ENCODE measurements at places on chromosomes 1 and 21.

DNA sequence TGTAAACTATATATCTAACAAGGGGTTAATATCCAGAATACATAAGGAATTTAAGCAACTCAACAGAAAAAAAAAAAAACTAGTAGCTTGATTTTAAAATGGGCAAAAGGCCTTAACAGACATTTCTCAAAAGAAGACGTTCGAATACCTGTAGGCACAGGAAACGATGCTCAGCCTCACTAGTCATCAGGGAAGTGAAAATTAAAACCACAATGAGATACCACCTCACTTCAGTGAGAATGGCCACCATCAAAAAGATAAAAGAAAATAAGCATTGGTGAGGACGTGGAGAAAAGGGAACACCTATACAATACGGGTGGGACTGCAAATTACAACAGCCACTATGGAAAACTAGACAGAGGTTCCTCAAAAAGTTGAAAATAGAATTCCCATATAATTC lies 37.3 kb downstream of the NPHP4 start:
- no peak for DNase-seq

DNA sequence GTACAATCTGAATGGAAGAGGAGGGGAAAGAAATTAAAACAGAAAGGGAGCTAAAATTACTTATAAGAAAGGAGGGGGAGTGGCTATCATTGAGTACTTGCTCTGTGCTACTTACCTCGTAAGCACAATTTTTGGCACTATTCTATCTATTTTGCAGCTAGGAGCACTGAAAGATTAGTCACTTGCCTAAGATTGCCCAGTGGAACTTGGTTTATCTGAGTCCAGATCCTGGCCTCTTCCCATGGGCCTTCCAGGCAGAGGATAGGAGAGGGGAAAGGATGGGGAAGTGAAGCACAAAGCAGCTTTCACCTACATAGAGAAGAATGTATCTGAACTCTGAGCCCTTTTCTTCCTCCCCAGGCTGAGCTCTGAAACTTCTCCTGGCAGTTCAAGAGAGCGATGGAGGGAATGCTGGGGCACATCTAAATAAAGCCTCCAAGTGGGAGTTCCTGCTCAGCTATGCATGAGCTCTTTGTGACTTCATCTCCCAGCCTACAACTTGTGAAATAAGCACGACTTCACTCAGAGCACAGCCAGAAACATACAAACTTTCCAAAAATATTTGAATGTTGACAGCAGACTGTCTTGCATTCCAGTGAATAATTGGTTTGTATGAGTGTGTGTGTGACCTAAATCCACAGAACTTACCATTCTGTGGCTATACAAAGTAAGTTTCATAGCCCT lies 29.4 kb downstream of the HMGB4 start:
- DNase-seq, result peak; percentile 80

DNA sequence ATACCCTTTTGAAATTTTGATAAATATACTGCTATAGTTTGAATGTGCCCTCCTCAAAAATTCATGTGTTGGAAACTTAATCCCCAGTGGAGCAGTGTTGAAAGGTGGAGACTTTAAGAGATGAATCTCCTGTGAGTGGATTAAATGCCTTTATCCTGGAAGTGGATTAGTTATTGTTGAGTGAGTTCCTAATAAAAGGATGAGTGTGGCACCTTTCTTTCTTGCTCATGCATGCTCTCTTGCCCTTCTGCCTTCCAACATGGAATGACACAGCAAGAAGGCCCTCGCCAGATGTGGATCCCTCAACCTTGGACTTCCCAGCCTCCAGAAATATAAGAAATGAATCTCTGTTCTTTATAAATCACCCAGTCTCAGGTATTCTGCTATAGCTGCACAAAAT lies 51.8 kb downstream of the CD160 start:
- no peak for DNase-seq

DNA sequence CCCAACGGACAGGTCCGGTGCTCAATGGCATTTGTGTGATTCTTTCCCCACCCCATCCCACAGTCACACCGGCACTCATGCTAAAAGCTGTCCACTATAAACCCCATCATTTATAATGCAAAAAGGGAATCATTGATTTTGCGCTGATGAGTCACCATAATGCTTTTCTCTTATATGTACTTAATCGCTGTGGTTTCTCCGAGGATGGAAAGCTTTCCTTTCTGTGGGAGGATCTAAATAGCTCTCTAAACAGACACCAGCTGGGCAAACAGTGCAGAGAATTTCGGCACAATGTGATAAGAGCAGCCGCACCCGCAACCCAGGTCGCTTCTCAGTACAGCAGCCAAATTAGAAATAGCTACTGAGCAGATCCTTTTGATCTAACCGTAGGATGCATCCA lies 85.6 kb downstream of the SETD4 start:
- no peak for DNase-seq

DNA sequence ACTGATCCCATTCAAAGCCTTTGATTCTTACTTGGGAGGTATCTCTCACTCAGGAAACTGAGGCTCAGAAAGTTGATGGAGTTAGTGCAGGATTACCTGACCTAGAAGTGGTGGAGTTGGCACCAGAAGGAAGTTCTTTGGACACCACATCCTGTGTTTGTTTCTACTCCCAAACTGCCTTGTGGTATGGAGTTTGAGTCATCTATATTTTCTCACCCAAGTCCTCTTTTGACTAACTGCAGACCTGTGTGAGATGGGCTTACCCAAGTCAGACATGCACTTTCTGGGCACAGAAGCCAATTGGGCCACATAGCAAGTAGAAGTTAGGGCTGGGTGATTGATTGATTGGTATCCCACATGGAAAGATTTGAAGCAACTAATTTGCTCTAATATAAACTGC lies 36.1 kb downstream of the FGGY start:
- DNase-seq, result no peak
